SJCRH30 (cell line): ENCODE measurements at places on chromosomes 4 and X. TPM values are rescaled to one million over a fixed set of nuclear protein-coding genes. Genes with fewer than 3 reads are reported as not detected.

Gene IL2
- not detected in 2 replicates for total RNA-seq

Gene NR3C2
- 0.28 and 0.63 TPM in 2 replicates for total RNA-seq

Gene SORCS2
- 1.1 and 1.4 TPM in 2 replicates for total RNA-seq

Gene GRPEL1
- total RNA-seq: 78.9 and 79.9 TPM in 2 replicates

Gene OPRPN
- not detected in 2 replicates for total RNA-seq

Gene MAML3
- total RNA-seq: 0.23 and 0.42 TPM in 2 replicates

Gene EREG
- total RNA-seq: not detected in 2 replicates

Gene CXCL1
- 0.23 TPM in 1 of 2 replicates, not detected in the other for total RNA-seq

Gene GSX2
- total RNA-seq: 0.34 TPM in 1 of 2 replicates, not detected in the other

Gene AFP
- 12.7 and 13.3 TPM in 2 replicates for total RNA-seq

Gene FAM47A
- total RNA-seq: not detected in 2 replicates

Gene GLRB
- total RNA-seq: 4.7 and 5.1 TPM in 2 replicates

Gene YY2
- 1.6 and 3.4 TPM in 2 replicates for total RNA-seq
